ENCODE measurements at places on chromosomes 16 and 17.

- no peak for DNase-seq
Measured at GRCh38 chr17:33973491-33973890, 281.6 kb upstream of the CCL2 start.

GRCh38 chr17:36617773-36618172, 16.4 kb downstream of the MRM1 start:
- no peak for DNase-seq

DNA sequence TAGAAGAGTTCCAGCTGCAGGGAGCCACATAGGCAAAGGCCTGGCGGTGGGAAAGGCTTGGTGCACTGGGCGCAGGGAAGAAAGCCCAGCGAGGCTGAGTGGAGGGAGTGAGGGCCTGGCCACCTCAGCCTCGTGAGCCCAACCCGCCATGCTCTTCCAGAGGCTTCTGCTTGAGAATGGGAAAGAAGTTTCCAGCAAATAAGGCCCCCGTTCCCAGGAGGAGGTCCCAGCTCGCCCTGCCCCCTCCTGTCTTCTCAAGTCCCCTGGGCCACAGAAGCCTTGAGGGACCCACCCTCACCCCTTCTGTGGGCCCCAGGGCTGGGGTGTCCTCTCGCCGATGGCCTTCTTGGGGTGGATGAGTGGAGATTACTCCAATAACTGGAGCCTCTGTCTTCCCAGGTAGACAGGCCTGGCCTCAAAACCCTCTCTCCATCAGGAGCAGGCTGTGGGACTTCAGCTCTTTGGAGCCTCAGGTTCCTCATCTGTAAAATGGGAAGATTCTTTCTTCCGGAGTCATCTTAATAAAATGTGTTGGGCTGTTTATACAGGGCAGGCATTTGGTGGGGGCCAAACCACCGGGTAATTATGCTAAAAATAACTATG, 933 bp upstream of the SNN start:
- no peak for DNase-seq

DNA sequence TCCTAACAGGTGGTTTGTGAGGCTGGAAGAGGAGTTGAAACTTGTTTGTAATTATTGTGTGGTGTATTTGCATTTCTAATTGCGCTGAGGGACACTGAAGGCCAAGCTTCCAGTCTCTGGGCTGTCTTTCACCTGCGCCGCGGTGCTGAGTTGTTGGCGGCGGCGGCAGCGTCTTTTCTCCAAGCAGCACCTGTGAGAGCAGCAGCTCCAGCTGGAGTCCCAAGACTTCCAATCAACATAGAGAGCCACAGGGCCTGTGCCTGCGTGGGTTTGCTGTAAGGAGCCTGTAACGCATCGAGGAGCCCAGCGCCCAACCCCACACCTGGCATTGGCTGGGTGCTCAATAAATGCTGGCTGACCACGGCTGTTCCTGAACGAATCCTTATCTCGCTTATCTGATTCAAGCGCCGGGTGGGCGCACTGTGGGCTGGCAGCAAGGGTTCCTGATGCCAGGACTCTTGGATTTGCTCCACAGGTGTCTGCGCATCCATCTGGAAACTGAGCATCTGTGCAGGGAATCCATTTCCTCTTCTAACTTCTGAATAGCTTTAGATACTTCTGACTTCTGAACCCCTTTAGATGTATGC, 138.1 kb downstream of the ASIC2 start:
- no peak for DNase-seq

DNA sequence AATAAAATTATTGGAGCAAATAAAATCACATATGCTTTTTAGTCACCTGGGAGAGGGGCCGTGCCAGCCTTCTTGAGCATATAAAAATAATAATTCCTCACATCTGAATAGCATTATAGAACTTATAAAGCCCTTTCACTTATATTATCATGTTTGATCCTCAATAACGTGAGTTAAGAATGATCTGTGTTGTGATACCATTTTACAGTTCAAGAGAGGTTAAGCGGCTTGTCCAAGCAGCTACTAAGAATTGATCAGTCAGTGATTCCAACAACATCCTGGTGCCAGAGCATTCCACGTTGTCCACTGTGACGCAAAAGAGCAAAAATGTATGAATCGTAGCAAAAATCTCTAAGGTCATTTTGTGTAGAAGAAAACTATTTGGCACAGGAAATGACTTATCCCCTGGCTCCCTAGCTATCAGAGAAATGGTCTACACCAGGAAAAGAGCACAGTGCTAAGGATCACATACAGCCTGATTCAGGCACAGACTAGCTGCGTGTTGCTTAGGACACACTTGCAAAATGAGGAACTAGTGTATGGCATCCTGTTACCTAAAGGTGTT, 33.0 kb downstream of the ANKFN1 start:
- DNase-seq, result peak; percentile 39

DNA sequence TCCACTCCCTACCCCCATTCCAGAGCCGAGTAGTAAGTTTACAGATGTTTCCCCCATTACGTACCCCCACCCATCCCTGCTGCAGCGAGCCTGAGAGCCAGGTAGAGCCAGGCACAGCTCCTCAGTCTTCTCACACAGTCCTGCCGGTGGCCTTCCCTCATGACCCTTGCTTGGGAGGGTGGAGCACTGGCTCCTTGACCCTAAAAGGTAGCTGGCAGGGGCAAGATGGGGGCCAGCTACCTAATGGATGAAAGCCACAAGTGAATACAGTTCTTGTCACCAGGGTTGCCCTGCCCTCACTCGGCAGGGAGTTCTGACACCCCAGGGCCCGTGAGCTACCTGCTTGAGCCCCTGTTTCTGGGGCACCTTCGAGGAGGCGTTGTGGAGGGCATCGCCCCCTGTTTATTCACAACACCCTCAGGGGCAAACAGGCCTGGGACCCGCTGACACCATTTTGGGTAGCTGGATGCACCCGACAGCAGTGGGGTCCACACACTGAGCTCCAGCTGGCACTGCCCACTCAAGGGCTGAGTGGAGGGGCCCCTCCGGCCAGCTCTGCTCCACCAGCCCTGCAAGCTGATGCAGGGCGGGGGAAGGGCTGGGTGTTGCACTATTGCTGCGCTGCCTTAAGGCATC, 22.2 kb downstream of the ADAM11 start:
- DNase-seq, result no peak

- no peak for DNase-seq
Measured at GRCh38 chr17:64920026-64920418, 744 bp upstream of the LRRC37A3 start.

GRCh38 chr17:40303009-40303657, 5.8 kb upstream of the RARA start:
- no peak for DNase-seq

DNA sequence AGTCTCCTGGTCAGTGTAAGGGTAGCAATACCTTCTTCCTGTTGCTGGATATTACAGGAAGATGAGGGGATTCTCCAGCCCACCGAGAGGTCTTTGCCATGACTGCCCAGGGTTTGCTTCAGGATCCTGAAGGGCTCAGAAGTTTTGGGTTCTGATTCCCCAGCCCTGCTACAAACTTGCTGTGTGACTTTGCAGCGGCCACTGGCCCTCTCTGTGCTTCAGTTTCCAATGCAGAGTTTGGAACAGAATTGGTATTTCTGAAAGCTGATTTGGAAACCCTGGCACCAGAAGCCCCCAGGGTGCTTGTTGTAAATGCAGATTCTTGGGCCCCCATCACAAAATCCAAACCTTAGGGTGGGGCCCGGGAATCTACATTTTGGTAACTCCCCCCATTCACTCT, 14.7 kb downstream of the KCNG4 start:
- no peak for DNase-seq

- peak; percentile 94 for DNase-seq
Measured at GRCh38 chr16:67173808-67174705, 3.7 kb downstream of the NOL3 start.

DNA sequence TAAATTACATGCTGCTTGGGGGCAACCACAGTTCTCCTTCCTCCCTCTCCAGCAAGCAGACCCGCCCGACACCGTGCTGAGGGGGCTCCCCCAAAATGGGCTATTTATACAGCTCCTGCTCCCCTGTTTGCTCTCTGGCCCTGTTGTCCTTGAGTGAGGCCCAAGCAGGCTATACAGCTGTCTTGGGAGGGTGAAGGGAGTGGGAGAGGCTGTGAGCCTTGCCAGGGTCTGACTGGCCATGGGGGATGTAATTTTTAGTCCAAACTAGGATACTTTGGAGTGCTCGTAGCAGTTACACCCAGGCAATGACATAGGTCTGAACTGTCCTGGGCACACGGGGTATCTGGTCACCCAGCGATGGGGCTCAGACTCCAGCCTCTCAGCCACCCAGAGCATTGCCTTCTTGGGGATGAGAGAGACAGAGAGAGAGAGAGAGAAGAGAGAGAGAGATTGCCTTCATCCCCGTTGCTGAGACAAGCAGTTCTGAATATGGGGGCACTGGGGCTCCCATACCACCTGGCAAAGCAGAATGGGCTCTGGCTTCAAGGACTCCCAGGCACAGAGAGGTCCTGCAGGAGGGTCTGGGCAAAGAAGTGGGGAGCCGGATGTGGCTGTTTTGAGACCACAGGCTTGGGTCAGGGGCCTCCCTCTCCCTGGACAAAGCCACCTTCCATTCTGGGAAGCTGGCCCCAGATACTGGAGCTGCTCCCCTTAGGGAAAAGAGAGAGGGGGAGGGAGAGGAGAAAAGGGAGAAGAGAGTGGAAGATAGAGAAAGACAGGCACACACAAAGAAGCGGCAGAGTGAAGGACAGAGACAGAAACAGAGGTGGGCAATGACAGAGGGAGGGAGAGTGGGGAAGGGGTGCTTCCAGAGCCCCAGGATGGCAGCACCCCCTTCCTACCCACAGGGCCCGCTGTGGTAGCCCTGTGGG, 10.7 kb upstream of the TMEM92 start:
- DNase-seq, result no peak

DNA sequence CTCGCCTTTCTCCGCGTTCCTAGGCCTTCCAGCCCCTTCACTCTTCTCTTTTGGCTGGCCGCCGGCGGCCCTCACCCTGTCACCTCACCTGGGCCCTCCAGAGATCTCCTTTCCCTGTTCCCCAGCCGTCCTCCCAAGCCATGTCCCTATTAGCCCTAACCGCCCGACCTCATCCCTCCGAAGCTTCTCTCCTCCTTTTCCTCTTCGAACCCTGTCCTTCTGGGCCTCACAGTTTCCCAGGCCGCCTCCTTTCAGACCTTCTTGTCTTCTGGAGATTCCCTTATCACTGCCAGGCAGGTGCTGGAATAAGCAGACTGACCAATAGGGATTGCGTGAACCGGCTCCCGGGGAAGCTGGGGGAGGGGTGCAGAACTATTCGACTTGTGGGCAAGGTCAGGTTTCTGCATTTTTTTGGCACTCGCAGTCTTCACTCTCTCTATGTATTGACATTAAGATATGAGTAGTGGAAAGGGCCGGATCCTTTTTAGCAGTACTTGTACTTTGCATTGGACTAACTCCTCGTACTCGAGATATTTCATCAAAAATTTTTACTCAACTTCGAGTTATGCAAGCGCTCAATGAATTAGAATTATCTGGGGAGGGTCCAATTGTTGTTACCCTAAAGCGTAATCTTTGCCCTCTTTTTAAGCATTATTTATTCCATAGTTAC, 690 bp downstream of the RHOT1 start:
- DNase-seq, result peak; percentile 30

DNA sequence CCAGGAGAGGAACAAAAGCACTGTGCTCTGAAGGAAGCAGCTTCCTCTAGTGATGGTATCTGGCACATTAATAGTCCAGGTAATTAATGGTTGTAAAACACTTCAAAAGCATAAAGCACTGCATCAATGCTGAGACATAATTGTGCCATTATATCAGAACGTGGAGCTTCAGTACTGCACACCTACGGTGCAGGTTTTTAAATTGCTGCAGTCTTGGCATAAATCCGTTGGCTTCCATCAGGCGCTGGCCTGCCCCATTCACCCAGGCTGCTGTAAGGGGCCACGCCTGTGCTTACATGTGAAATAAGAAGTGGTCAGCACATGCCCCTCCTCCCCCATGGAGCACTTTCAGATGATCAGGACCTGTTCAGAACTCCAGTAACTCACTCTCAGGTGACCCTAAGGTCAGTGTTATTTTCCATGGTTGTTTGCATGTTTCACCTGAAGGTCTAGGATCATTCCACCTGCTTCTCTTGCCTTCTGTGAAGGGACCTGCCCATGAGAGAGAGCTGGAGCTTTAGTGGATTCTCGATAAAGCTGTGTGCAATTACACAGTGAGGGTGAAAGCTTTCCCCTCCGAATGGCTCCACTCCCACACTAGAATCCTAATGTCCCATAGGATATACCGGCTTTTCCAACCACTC, 345.3 kb downstream of the CA10 start:
- no peak for DNase-seq

- DNase-seq, result no peak
Measured at GRCh38 chr17:78957128-78957527, 22.6 kb downstream of the LGALS3BP start.

DNA sequence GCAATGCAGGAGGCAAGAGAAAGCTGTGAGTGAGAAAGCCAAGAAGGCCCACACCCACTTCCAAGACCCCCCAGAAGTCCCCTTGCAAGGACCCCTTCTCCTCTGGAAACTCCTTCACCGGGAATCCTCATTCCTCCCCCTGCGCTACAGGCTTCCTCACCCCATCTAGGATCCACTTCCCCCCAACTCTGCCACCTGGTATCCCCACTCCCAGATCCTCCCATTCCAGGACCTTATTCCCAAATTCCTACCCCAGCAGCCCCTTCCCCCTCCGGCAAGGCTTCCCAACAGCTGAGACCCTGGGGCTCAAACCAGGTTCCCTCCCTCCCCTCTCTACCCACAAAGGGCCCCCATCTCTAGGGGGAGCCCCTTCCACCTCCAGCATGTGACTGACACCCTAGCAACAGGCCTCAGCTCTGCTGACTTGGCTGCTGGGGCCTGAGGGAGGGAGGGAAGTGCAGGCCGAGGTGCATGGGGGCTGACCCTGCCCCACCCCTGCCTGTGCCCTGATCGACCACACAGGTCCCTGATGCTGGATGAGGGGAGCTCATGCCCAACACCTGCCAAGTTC, 2.1 kb downstream of the HSF4 start:
- no peak for DNase-seq

- no peak for DNase-seq
Measured at GRCh38 chr17:67588326-67588725, 129.4 kb upstream of the NOL11 start.

DNA sequence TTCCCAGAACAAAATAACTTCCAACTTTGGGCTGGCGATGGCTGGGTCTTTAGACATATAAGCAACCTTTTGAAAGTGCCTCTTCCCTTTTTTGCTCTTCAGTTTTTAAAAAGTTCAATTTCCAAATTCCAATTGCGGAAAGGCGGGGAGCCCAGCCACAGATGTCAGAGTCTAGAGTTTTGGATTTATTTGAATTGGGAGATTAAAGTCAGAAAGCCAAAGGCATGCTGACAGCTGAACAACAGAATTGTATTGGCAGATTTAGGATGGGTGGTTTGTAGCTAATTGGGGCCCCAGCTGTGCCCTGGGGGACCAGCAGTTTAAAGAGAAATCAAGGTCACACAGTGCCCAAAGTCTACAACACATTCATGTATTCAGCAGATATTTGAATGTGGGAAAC, 10.5 kb downstream of the YPEL2 start:
- no peak for DNase-seq

DNA sequence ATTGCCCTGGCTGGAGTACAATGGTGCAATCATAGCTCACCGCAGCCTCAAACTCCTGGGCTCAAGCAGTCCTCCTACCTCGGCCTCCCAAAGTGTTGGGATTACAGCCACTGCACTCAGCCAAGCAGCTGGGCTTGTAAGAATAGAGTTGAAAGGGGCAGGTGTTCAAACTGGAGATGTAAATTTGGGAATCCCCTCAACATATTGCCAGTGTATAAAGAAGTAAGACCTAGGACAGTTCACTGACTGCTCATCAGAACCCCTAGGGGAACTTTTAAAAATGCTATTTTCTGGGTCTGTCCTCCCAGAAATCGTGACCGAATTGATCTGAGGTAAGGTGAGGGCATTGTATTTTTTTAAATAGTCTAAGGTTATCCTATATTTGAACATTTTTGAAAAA, 8.9 kb upstream of the DNAJA2 start:
- DNase-seq, result no peak

Data from H4 (cell line).